Ascending aorta (tissue), 2 donors: ENCODE measurements at places on chromosomes 5 and 9. TPM values are rescaled to one million over a fixed set of nuclear protein-coding genes. Genes with fewer than 3 reads are reported as not detected.
A peak's percentile ranks its signal among the peaks of the same experiment; 100 is the strongest.

DNA sequence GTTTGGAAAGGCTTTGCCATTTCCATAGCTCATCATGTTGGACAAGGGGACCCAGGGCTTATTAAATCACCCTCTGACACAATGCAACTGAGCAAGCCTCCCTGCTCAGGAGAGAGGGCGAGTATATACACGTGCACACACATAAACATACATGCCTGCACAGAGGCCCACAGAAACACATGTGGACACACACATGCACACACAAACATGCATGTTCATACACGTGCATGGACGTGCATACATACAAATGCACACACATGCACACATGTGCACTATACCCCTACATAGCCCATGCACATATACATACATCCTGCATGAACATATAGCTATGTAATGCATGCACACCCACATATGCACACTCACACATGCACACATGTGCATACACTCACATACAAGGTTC is 99.5 kb upstream of the ALDH1B1 start:
- H3K27ac ChIP-seq = no peak overlapping the region
- H3K4me3 ChIP-seq = no peak overlapping the region
- DNase-seq = no peak
- no peaks in the 10 kb centered on the region for H3K36me3 ChIP-seq
- no peaks in the 10 kb centered on the region for H3K27me3 ChIP-seq

- H3K36me3 ChIP-seq = no peaks in the 10 kb centered on the region
- H3K27me3 ChIP-seq = no peaks in the 10 kb centered on the region
- H3K4me1 ChIP-seq = no peaks in the 10 kb centered on the region
- DNase-seq = no peak
- H3K4me3 ChIP-seq = no peak overlapping the region
These were observed 40.4 kb downstream of the SAR1B start for GRCh38 chr5:134592141-134592746.

DNA sequence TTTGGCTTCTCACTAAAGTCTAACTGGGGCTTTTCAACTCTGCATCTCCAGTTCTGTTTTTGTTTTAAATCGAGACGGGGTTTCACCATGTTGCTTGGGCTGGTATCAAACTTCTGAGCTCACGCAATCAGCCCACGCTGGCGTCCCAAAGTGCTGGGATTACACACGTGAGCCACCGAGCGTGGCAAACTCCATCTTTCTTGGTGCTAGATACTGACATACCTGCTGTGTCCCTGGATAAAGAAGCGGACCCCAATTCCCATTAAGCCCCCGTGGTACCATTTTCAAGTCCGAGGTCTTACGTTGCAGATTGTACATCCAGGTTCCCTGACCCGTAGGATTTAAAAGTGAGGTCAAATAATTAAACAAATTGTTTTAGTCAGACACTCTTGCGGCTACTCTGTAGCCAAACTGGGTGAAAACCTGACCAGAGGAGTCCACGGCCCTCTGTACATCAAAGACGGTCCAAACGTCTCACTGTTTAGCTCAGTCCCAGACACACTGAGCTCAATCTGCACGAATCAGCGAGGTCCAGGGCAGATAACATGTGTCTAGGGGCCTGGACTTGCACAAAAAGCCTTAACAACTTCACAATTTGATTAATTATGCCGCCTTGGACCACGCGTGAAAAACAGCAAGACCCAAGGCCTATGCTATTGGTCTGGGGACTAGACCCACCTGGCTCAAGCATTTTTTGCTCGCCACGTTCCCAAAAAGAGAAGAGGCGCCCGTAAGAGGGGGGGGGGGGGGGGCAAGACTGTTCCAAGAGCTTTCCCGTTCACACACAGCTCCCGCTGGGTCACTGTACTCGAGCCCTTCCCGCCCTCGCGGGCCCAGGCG is 727 bp upstream of the DNAJA1 start:
- H3K36me3 ChIP-seq = peaks cover 7% of the 10 kb centered on the region
- H3K27ac ChIP-seq = peak overlapping the region; percentile 95
- H3K4me3 ChIP-seq = peak overlapping the region; percentile 95
- H3K4me1 ChIP-seq = peaks cover 26% of the 10 kb centered on the region
- H3K27me3 ChIP-seq = no peaks in the 10 kb centered on the region
- DNase-seq = no peak

- H3K4me1 ChIP-seq = no peaks in the 10 kb centered on the region
- no peak for DNase-seq
- H3K27ac ChIP-seq = no peak overlapping the region
- H3K27me3 ChIP-seq = no peaks in the 10 kb centered on the region
- no peaks in the 10 kb centered on the region for H3K36me3 ChIP-seq
These were observed 697.0 kb upstream of the SEMA6A start for GRCh38 chr5:117271656-117272055.

DNA sequence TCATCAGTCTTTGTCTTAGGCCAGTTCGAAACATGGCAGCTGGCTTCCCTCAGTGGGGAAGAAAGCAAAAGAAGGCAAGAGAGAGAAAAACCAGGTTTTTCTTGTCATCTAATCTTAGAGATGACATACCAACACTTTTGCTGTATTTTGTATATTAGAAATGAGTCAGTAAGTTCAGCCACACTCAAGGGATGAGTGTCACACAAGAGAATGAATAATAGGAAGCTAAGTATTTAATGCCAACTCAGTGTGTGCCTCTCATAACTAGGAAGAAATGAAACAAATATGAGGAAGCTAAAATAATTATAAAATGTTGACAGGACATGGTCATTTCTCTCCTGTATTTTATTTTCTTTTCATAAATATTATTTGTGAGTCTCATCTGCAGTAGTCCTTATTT is 65.3 kb downstream of the CDH12 start:
- H3K27me3 ChIP-seq = no peaks in the 10 kb centered on the region
- H3K4me3 ChIP-seq = no peak overlapping the region
- DNase-seq = no peak
- H3K27ac ChIP-seq = no peak overlapping the region

DNA sequence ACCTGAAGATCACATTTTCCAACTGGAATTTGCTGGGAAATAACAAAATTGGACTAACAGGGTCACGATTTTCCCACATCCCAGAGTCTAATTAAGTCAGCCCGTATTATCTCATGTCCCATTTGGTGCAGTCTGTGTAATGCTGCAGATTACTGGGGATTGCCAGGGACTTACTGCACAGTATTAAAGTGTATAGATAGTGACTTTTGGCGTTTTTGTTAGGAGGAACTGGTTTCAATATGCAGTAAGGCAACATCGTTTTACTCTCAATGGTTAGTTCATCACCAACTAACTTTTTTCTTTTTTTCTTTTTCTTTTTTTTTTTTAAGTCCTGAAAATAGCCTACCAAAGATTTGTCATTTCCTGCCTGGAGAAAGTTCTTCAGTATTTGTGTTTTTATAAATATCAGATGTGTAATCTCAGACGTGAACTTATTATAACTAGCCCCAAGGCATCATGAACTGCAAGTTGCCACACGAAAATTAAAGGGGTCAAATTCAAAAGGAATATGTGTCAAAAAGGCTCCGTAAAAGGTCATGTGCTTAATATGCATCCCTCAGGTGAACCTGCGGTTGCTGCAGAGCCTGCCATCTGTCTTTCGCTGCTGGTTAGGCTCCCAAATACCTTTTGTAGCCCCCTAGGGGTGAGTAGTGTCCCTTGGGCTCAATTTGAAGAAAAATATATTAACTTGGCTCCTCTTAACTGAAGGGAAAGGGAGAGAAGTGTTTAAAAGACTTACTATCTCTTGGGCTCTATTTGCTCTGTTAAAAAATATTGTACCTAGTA is 176.7 kb upstream of the ADAMTSL1 start:
- no peaks in the 10 kb centered on the region for H3K27me3 ChIP-seq
- H3K27ac ChIP-seq = peak overlapping the region; percentile 51
- H3K4me1 ChIP-seq = no peaks in the 10 kb centered on the region
- no peaks in the 10 kb centered on the region for H3K36me3 ChIP-seq
- no peak for DNase-seq
- H3K4me3 ChIP-seq = no peak overlapping the region

- no peak overlapping the region for H3K4me3 ChIP-seq
- no peak for DNase-seq
- H3K27me3 ChIP-seq = no peaks in the 10 kb centered on the region
- H3K27ac ChIP-seq = no peak overlapping the region
- no peaks in the 10 kb centered on the region for H3K4me1 ChIP-seq
- no peaks in the 10 kb centered on the region for H3K36me3 ChIP-seq
These were observed 16.8 kb upstream of the ATP6V1G1 start for GRCh38 chr9:114570742-114571141.

DNA sequence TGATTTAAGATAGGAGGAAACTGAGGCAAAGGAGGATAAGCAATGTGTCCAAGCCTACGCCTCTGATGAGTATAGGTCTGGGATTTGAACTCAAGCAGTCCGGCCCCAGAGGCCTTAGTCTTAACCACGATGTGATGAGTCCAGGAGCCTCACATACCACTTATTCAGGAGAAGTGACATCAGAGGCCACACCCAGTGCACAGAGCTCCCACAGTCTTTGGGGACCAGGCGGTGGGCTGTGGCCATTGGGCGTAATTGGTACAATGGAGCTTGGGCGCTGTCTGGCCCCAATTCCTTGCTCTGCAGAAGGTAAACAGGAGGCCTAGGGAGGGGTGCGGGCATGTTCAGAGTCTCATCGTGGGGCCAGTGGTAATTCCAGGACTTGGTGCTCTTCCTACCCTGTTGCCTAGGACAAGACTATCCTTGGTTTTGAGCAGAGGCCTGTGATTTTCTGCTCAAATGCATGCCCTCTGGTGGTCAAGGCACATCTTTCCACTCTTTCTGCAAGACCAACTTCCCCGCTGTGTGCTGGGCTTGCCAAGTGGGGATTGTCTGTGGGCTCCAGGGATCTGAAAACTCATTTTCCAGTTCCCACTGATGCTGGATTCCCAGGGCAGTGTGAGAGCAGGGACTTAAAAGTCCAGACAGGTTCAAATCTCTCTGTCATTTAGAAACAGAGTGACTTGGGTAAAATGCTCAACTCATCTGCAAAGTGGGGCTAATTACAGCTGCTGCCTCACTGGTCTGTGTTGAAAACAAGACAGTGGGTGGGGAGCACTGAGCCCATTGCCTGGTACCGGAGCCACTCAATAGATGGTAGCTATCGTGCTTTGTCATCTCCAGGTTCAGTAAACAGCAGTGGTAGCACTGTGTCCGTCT is 15.8 kb downstream of the NDST1 start:
- no peak overlapping the region for H3K4me3 ChIP-seq
- no peaks in the 10 kb centered on the region for H3K27me3 ChIP-seq
- peaks cover 34% of the 10 kb centered on the region for H3K4me1 ChIP-seq

DNA sequence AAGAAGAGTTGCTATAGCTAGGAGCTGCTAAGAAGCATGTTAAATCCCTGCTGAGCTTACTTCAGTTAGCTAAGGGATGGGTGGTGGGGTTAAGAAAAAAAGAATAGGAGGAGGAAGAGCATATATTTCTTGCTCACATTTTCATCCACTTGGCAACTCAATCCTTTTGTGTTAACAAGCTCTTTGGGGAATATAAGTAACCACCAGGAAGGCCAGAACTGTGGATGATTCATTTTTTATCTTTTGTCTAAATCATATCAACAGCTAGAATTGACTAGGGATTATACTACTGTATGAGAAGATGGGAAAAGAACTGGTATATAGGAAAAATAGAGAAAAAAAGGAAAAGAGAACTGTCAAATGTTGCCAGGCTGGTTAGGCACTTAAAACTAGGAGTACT is 555.3 kb upstream of the ARRDC3 start:
- H3K4me1 ChIP-seq = no peaks in the 10 kb centered on the region
- H3K36me3 ChIP-seq = no peaks in the 10 kb centered on the region
- no peak overlapping the region for H3K4me3 ChIP-seq
- no peak overlapping the region for H3K27ac ChIP-seq

DNA sequence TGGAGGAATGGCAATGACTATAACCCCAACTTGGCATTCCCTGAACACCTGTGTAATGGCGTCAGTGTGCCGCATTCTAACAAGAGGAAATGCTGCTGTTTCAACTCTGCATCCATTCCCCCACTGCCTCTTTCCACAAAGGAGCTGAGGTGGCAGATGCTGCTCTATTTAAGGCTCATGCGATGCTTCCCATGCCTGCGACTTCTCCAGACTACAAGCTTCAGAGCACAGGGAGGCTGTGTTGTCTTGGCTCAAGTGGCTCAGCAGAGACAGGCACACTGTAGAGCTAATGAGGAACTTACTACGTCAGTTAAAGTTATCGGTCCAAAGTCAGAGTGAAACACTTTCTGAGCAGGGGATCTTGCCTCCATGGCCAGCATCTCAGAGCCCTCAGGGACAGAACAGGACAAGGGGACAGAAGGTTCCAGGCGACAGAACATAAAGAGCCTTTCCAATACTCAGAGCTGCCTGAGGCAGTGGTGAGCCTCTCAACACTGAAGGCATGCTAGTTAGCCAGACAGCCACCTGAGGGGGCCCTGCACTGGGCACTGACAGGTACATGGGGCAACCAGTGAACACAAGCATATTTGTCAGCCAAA is 21.8 kb downstream of the TNIP1 start:
- no peak overlapping the region for H3K27ac ChIP-seq
- no peak overlapping the region for H3K4me3 ChIP-seq
- no peaks in the 10 kb centered on the region for H3K27me3 ChIP-seq
- peaks cover 71% of the 10 kb centered on the region for H3K36me3 ChIP-seq

DNA sequence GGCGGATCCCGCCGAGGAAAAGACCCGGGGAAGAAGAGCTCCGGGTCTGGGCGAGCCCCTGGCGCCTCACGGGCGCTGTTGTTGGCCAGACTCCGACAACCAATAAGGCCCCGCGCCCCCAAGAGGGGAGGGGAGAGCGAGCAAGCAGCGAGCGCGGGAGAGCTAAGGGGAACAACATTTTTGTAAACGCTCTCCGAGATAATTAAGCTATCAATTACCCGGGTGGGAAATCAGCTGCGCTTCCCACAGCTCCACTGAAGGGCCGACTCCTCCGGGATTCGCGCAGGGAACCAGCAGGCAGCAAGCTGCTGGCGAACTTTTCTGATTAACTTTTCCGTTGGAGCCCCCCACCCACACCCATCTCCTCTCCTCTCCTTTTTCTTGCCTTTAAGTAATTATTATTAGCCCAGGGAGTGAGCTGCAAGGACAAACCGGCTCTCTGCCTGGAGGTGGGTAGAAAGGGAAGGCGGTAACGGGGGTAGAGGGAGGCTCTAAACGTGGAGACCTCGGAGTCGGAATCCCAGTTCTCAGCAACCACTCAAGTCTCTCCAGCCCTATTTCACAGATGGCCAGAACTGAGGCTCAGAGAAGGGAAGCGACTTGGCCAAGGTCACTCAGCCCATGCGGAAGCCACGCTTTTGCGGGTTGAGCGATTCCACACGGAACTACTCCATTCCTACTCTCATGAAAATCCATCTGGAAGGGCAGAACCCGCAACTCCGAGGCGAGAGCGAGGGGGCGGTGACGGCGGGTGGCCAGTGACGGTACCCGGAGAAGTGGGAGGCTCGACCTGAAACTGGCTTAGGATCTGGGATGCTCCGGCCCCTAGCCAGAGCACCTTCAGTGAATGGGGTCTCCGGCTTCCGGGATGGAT is 1.3 kb downstream of the ASTN2 start:
- peaks cover 10% of the 10 kb centered on the region for H3K4me1 ChIP-seq
- peak overlapping the region; percentile 64 for H3K4me3 ChIP-seq
- H3K36me3 ChIP-seq = no peaks in the 10 kb centered on the region
- no peak overlapping the region for H3K27ac ChIP-seq
- DNase-seq = no peak

GRCh38 chr5:107557051-107557658 is 113.6 kb downstream of the EFNA5 start:
- H3K27ac ChIP-seq = no peak overlapping the region
- no peaks in the 10 kb centered on the region for H3K4me1 ChIP-seq
- no peaks in the 10 kb centered on the region for H3K36me3 ChIP-seq

EQTN gene
- total RNA-seq = not detected

FCN2 gene
- not detected for total RNA-seq

AJM1 gene
- 5.9 TPM for total RNA-seq

CDC20B gene
- not detected for total RNA-seq

CACFD1 gene
- 24.8 TPM for total RNA-seq

OSMR gene
- total RNA-seq = 52.4 TPM

PLAC8L1 gene
- total RNA-seq = not detected
